ENCODE measurements at places on chromosomes 4 and X.

- DNase-seq, result no peak
Measured at GRCh38 chrX:68919707-68920106, 90.9 kb downstream of the EFNB1 start.

DNA sequence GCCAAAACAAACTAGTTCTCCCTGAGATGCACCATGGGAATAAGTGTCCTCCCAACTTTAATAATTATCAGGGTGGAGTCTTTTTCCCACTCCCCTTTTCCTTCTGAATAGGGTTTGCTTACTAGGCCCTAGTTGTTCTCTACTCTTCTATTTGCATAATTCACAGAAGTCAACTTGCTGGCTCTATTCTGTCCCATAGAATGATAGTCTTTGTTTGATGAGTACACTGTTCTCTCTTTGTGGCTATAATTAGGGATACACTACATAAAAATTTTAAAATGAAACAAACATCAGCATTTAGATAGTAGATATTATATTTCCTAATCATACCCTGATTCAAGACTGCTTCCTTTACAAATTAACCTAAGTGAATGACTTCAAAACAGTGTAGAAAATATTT is 10.3 kb downstream of the PDHA2 start:
- DNase-seq, result no peak

DNA sequence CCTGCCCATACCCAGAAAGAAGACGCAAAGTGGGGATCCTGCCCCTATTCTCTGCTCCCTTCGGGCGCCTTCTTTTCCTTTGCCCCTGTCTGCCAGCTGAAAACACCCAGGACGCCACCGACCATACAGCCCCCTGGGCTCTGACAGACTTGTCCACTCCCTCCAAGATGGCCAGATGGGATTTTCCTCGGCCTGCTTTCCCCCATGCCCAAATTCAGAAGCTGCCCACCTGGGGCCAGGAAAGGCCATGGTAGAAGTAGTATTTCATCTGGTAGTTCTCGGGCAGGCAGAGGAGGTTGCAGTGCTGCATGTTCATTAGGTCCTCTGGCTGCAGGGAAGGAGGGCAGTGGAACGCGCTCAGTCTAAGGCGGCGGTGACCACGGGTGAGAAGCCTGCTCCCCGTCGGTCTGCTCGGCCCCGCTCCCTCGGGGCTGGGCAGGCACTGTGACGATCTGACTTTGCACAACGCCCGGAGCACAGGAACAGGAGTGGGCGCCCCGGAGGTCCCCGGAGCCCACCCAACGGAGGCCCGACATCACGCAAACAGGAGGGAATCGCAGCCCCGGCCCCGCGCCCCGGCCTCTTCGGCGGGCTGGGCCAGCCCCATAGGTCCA is 582 bp downstream of the NAA10 start:
- DNase-seq, result no peak

DNA sequence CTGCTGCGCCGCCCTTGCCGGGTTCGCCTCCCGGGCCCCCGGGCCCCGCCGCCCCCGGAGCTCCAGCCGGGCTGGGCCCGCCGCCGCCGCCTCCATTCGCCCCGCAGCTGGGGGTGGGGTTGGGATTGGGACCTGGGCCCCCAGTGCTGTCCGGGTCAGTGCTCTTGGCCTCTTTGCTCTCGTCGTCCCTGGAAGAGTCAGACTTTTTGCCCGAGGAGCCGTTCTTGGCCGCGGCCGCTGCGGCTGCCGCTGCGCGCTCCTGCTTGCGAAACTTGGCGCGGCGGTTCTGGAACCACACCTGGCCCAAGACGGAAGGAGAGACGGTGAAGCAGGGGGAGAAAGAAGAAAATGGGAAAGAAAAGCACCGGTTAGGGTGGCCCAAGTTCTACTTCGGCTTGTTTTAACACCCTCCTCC is 2.5 kb downstream of the PHOX2B start:
- no peak for DNase-seq

DNA sequence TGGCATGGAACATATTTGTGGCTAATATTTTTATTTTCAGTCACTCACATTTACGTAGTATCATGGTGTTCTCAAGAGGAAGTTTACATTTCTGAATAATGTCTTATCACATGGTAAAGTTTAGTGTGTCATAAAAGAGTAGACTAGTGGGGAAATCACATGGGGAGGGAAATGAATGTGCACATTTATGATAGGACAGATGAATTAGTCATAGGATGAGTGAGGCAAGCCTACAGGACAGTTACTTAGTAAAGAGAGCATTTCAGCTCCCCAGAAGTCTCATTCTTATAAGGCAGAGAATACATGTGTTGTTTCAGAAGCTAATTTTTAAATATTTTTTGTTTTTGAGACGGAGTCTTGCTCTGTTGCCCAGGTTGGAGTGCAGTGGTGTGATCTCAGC is 6.2 kb downstream of the GK start:
- DNase-seq, result peak; percentile 67

- peak; percentile 20 for DNase-seq
Measured at GRCh38 chr4:101835121-101835904, 44.8 kb downstream of the BANK1 start.

GRCh38 chr4:5340991-5341451 is 289.7 kb downstream of the STK32B start:
- no peak for DNase-seq

DNA sequence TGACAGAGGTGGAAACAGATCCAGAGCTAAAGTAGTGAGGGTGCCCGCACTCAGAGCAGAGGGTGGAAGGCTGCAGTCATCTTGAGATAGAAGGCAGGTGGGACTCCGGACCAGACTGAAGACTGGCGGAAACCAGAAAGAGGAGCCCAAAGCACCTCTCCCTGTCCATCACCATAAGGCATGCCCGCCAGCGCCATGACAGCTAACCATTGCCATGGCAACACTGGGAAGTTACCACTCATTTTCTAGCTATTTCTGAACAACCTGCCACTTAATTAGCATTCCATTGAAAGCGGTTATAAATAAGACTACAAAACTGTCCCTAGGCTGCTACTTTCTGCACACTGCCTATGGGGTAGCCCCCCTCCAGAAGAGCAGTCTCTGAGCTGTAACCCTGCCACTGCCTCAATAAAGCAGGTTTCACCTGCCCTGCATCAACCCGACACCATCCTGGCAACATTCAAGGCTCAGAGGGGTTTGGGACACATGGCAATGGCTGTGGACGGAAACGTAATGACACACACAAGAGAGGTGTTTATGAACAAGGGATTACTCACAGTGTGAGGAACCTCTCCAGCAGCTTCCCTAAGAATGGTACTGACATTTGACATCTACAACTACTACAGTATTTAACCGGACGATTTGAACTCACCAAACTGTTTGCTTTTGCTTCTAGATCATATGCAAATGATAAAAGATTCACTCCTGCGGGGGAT is 27.8 kb upstream of the FGFBP2 start:
- DNase-seq, result no peak

- peak; percentile 19 for DNase-seq
Measured at GRCh38 chr4:93764639-93765246, 63.8 kb upstream of the ATOH1 start.

DNA sequence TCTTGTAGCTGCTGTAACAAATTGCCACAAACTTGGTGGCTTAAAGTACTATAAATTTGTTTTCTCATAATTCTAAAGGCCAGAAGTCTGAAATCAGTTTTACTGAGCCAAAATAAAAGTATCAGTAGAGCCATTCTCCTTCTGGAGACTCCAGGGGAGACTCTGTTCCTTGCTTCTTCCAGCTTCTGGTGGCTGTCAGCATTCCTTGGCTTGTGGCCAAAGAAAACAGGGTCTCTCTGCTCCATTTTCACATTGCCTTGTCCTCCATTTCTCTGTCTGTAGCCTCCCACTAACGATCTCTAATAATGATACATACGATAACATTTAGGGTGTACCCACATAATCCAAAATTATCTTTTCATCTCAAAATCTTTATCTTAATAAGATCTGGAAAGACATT is 200.4 kb downstream of the MAB21L2 start:
- DNase-seq, result no peak

- no peak for DNase-seq
Measured at GRCh38 chr4:129231945-129232588, 136.1 kb downstream of the C4orf33 start.

GRCh38 chr4:10731690-10732089 is 47.1 kb upstream of the CLNK start:
- no peak for DNase-seq

DNA sequence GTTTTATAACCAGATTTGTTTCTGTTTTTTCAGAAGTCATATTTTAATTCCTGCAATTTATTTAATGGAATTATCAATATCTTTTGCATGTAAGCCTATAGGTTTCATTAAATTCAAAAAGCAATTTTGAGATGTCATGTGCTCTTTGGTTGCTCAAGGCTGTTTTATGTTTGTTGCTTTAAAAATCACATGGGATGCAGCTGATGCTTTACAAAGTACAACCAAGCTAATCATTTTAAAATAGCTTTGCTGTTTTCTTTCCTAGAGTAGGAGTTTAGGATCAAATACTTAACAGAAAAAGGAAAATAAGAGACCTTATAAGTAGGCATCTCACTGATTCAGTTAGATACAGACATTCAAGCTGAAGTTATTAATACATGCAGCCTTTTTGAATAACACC is 11.3 kb downstream of the CPEB2 start:
- DNase-seq, result no peak

DNA sequence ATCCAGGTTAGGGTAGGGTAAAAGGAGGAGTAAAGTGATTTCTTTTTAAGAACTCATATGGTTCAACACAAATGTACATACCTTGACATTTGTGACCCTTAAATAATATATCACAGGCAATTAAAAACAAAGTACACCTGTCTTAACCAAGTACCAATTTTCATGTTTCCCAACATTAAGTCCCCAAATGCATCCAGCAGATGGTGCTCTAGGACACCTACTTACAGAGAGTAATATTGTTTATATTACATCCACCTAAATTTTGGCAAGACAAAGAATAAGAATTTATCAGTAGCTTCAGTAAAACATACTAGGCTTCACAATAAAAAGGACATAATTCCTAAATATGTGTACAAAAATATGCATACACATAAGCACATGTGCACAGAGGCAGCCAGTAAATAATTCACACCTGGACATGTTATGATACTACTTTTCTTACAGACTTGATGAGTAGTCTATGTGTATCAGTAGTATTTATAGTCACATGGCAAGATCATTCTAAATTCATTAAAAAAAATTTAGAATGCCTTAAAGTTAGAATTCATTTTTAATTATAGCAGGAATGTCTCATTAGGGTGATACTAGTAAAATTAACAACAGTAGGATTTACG is 219.7 kb downstream of the DCLK2 start:
- DNase-seq, result no peak

- no peak for DNase-seq
Measured at GRCh38 chrX:123807835-123808416, 51.9 kb upstream of the XIAP start.

GRCh38 chrX:105052926-105053325 is 167.6 kb downstream of the TEX13A start:
- no peak for DNase-seq

GRCh38 chr4:5224340-5224739 is 173.1 kb downstream of the STK32B start:
- DNase-seq, result no peak

GRCh38 chr4:171929477-171929876 is 116.3 kb downstream of the GALNTL6 start:
- DNase-seq, result no peak

DNA sequence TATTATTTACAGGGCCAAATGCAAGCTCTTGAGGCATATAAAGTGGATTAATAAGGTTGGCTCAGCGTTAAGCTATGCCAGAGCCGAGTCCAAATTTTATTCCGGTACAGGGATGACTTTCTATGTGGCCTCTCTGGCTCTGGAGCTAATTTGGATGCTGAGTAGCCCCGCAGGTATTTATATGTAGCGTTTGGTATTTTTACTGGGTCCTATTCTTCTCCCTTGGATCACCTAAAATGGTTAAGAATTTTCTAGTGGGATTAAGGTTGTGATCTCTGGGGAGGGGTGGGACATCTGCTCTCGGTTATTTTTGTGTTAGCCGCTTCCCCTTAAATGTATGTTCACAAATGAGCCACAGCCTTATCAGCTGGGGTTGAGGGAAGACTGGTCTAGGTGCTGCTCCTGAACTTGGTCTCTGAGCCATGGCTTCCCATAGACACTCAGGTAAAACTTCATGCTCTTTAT is 49.4 kb downstream of the FHL1 start:
- no peak for DNase-seq

DNA sequence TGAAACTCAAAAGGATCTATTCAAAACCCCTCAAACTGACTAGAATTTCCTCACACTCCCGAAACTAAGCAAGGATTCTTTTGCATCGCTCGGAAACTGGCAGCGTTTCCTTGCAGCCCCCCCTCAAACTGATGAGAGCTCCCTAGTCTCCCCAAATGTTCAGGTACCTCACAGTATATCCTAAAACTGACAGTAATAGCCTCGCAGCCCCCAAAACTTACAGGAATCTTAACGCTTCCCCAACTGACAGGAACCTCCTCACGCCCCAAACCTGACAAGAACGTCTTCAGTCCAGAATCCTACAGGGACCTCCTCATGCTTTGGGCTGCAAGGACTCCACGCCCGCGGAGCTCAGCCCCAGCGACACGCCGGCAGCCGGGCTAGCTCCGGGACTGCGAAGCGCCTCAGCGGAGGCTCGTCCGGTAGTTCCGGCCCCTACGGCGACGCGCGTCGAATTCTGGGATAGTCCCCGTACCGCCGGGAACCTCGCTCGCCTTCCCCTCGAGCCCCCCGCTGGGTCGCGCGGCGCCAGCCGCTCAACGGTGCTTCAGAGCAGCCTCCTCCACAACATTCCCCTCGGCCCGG is 640 bp downstream of the PHF8 start:
- no peak for DNase-seq

GRCh38 chr4:181938631-181939030 is 304.6 kb upstream of the TENM3 start:
- DNase-seq, result no peak

GRCh38 chr4:35166466-35166865 is 1077.8 kb downstream of the ARAP2 start:
- peak; percentile 2 for DNase-seq

- DNase-seq, result no peak
Measured at GRCh38 chrX:51804741-51805140, 61.5 kb downstream of the GSPT2 start.

DNA sequence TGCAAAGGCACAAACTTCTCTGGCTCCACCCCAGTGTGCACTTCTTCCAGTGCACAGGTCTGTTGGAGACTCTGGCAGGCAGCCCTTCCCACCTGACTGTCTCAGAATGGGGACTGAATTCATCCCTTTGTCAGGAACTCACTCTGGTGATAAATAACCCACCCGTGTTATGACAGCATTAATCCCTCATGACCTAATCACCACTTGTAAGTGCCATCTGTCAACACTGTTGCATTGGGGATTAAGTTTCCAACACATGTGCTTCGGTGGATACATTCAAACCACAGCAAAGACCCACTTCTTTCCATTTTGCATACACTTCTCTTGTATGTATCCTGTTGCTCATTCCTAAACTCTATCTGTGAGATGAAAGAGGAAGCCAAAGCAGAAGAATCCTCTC is 1002.9 kb upstream of the IGFBP7 start:
- DNase-seq, result no peak

DNA sequence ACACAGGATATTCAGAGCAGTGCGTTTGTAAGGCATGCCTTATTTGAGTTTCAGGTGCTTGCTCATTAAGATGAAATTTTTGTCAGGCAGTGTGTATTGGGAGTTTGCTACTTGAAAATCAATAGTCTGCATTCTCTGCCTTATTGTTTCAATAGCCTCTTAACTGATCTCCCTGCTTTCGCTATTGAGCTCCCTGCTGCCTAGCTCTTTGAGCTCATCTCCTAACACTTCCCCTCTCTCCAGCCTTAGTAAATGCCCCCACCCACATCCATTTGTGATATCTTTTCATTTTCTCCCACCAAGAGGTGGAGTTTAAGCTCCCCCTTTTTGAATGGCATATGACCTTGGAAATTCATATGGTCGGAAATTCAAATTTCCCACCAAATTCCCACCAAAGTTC is 256.6 kb downstream of the IL1RAPL1 start:
- DNase-seq, result no peak

- no peak for DNase-seq
Measured at GRCh38 chrX:1163231-1163630, 49.2 kb downstream of the CRLF2 start.

All from HS-5 (cell line).